ENCODE measurements at places on chromosomes 13 and 19. TPM values are rescaled to one million over a fixed set of nuclear protein-coding genes. Genes with fewer than 3 reads are reported as not detected.

DNA sequence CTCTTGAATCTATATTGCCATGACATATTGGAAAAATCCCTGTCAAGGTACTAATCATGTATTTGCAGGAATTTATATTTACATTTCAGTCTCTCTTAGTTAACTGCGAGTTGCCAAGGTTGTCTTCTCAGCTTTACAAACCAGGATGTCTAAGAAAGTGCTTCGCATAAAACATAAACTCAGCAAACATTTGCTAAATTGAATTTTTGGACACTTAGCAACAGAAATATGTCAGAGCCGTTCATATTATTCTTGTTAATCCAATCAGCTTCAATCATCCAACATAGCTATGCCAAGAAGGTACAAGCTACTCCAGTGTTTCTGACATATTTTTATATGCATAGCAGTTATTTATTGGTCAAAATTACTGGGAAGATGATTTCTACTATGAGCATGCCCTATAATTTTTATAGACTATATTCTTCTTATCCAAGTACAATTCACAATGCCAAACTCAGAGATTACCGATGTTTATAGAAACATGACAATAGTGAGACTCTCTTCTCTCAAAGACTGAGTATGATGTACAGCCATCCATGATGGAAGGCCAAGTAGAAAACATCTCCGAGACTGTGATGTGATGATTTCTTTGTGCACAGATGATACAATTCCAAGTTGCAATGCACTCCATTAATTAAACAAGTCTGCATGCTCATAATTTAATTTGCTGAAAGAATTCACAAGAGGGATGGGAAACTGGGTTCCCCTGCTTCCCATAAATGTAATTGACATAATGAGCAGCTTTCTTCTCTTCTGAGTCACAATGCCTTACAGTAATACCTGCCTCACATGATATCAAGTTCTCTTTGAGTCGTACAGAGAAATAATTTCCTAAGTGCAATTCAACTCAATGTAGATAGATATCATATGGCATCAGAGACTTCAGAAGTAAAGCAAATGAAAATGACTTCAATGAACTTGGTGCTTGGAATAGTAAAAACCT lies 776.3 kb downstream of the EFNB2 start:
- no peak for DNase-seq

DNA sequence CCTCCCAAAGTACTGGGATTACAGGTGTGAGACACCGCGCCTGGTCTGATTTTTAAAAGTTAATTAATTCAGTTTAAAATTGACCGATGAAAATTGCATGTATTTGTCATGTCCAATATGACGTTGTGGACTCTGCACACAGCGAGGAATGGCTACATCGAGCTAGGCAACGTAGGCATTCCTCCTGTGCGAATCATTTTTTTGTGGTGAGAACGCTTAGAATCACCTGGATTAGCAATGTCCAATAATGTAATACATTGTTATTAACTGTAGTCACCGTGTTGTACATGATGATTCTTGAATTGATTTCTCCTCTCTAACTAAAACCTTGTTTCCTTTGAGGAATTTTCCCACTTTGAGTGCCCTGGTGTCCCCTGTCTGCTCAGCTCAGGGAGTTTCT lies 3.4 kb downstream of the LAIR2 start:
- no peak for DNase-seq

DNA sequence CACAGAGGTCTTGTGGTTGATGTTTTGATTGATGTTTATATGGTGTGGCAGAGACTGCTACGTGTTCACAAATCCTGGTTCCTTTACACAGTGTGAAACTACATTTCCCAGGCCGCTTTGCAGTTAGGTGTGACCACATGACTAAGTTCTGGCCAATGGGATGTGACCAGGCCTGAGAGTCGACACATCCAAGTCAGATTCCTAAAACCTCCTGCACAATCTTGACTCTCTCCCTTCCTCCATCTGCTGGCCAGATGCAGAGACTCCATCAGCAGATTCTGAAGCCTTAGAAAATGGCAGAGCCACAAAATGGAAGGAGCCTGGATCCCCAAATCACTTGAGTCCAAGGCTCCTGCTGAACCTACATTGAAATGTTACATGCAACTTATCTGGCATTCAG lies 12.6 kb downstream of the CD37 start:
- peak; percentile 51 for DNase-seq

The MAP1S gene
- 36.3 TPM for total RNA-seq

The CLC gene
- 0.46 TPM for total RNA-seq

DNA sequence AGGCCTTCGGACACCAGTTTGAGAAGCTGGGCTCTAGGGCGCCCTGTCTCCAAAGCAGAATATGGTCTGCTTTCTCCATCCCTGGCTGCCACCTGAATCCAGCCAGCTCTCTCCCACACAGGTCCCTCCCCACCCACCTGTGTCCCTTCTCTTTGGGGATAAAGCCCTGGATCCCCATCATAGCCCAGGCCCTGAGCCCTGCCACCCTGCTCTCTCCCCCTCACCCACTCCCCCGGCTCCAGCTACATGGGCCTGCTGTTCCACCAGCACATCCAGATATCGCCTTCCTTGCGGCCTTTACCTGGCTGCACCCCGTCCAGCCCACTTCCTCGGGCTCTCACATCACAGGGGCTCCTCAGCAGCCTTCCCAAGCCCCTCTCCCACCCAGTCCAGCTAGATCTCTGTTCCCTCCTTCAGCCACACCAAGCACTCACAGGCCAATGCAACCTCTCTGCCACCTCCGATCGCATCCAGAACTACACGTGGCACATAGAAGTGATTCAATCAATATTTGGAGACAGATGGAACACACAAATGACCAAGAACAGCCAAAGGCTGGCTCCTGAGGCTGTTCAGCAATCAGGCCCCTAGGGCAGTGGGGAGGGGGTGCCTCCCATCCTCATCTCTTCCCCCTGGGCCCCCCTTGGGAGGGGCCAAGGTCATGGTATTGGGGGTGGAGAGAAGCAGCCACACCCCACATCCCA lies 7.6 kb downstream of the AKT2 start:
- DNase-seq = no peak

DNA sequence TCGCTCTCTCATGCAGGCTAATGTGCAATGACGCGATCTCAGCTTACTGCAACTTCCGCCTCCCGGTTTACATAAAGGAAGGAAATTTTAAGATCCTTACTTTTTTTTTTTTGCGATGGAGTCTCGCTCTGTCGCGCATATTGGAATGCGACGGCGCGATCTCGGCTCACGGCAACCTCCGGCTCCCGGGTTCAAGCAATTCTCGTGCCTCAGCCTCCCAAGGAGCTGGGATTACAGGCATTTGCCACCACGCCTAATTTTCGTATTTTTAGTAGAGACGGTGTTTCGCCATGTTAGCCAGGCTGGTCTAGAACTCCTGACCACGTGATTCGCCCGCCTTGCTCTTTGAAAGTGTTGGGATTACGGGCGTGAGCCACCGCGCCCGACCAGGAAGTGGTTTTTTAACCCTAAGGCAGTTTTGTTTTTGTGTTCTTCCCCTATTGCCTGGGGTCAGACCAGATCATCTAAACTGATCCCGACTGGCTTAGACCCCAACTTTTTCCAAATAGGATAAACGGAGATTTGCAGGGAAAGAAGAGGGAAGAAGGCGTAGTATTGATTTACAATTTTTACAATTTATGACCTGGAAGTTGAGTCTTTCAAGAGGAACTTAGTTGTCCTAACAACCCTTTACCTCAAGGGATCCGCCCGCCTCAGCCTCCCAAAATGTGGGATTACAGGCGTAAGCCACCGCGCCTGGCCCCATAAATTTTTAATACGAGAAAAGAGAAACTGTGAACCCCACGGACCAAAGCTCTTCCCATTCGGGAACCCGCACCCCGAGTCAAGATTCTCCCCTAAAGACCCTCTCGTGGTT lies 142.0 kb downstream of the ZNF737 start:
- DNase-seq = peak; percentile 87

The FXYD1 gene
- total RNA-seq = 27.5 TPM

The NLRP4 gene
- 0.11 TPM for total RNA-seq

GRCh38 chr13:60439201-60439600 lies 42.2 kb downstream of the TDRD3 start:
- DNase-seq = no peak

DNA sequence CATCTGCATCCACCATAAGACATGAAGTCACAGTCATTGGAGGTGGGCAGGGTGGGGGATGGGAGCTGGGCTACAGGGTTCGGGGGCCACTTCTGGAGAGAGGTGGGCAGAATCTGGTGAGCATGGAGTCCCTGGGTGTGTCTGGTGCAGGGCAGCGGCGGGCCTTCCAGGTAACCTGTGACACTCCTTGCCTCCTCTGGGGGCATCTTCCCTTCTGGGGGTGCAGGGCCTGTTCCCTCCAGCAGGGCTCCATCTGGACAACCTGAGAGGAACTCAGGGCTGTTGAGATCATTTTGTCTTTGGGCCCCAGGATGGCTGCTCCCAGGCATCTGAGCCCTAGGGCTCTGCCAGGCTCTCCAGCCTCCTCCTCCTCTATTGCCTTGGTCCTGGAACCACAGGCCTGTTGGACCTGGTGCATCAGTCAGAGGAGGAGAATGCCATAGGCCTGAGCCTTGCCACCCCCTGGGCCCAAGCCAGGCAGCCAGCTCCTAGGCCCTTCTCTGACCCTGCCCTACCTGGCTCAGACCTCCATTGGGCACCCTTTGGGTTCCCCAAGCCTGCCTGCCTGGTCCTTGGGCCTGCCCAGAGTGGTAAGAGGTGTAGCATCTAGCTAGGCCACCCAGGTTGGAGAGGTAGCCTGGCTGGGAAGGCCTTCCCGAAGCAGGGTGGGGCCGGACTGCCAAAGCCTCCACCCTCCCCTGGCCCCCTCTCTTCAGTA lies 13.4 kb downstream of the LYL1 start:
- no peak for DNase-seq

The KIR2DL4 gene
- 0.77 TPM for total RNA-seq

The FCAR gene
- total RNA-seq = 12.6 TPM

GRCh38 chr13:83048419-83048818 lies 833.9 kb downstream of the SLITRK1 start:
- DNase-seq = no peak

GRCh38 chr13:36453516-36453915 lies 21.2 kb downstream of the CCNA1 start:
- no peak for DNase-seq

GRCh38 chr19:46351241-46352041 lies 4.6 kb downstream of the PPP5C start:
- no peak for DNase-seq

DNA sequence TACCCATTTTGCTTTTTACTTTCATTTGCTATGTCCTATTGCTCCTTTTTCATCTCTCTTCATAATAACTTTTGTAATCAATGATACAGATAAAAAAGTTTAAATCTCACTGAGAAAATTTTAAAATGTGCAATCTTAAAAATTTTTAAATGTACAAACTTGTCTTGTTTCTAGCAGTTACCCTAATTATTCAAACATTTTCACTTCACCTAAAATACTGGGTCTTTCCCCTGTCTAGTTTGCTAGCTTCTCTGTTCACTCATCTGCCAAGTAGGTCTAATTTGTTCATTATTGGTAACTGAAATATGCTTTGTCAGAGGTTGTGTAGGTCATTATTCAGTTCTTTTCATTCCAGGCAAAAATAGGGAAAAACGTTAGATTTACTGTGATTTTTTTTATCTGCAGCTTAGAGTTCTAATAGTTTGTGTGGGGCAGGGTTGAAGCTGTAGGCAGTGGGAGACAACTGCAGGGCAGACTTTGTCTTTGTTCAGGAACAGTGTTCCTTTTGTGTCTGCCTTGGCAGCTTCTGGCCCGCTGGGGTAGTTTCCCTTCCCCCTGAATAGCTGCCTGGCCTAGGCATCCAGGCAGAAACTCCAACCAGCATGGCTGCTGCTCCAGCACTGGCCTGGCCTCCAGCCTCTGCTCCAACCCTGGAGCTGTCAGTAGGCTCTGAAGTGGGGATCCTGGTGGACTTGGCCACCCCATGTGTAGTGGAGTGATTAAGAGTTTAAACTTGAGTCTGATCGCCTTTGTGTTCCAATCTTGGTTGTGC lies 48.5 kb downstream of the WDFY2 start:
- no peak for DNase-seq

The RGL3 gene
- 35.2 TPM for total RNA-seq

- no peak for DNase-seq
These were observed 100.4 kb downstream of the STK24 start for GRCh38 chr13:98476538-98476966.

GRCh38 chr19:4454747-4455718 lies 2.6 kb downstream of the UBXN6 start:
- DNase-seq = no peak

DNA sequence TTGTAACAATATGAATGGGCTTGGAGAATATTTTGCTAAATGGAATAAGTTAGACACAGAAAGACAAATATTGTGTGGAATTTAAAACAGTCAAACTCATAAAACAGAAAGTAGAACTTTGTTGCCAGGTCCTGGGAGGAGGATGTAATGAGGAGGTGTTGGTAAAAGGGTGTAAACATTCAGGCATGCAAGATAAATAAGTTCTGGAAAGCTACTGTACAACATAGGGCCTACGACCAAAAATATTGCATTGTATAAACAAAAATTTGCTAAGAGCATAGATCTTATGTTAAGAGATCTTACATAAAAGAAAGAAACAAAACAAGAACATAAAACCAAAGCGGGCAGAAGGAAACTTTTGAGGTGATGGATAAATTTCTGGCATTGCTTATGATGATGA lies 1907.8 kb upstream of the PCDH20 start:
- no peak for DNase-seq

- peak; percentile 16 for DNase-seq
These were observed 82.5 kb downstream of the AKAP11 start for GRCh38 chr13:42354241-42355091.

DNA sequence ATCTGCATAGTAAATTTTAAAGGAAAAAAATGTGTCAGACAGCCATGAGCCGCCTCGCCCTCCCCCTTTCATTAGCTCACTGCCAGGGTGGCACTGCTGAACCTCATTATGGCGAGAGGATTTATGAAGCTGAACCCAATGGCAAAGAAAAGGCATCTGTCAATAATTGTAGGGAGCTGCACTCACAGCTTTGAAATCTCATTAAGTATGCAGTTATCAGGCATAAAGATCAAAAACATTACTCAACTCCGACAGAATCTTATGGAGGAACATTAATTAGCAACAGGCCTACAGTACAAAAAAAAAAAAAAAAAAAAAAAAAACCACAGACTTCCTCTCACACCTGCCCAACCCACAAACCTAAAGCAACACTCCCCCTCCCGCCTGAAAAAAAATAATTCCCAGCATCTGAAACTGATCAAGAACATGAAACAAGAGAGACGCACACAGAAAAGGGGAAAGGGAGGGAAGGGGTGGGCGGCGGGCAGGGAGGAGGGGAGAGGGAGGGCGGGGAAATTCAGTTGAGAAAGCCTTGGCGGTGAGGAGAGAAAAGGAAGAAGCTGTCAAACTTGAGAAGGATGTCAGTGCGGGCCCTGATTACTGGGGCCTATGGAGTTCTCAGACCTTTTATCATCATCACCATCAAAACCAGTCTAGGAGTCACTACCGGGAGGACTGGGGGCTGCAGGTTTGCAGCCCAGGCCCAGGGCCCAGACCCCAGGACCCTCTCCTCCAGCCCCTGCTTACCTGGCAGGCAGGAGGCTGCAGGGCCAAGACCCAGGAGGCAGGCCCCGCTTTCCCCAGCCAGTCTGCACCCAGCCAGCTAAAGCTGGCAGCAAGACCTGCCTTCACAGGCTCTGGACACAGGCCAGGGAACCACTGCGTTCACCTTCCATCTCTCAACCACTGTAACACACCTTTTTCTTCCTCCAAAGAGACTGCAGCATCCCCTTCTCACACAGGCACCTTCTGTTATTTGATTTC lies 8.9 kb downstream of the TSHZ3 start:
- peak; percentile 81 for DNase-seq
